Epithelial cell of proximal tubule (primary cell): ENCODE measurements at places on chromosomes 1 and 21. TPM values are rescaled to one million over a fixed set of nuclear protein-coding genes. Genes with fewer than 3 reads are reported as not detected.

SPOCD1 gene
- 9.4 and 18.4 TPM in 2 replicates for total RNA-seq

GUCA2B gene
- total RNA-seq: not detected in 2 replicates

RYR2 gene
- 0.58 and 0.63 TPM in 2 replicates for total RNA-seq

LCE6A gene
- total RNA-seq: not detected in 2 replicates

INSRR gene
- total RNA-seq: not detected in 2 replicates

FAM167B gene
- total RNA-seq: 0.35 TPM in 1 of 2 replicates, not detected in the other

ACOT11 gene
- 0.86 and 1.3 TPM in 2 replicates for total RNA-seq

OR4F16 gene
- total RNA-seq: not detected in 2 replicates
